ENCODE measurements at places on chromosomes 7 and 10.

- DNase-seq, result no peak
Measured at GRCh38 chr10:100738055-100738827, 7.1 kb upstream of the PAX2 start.

DNA sequence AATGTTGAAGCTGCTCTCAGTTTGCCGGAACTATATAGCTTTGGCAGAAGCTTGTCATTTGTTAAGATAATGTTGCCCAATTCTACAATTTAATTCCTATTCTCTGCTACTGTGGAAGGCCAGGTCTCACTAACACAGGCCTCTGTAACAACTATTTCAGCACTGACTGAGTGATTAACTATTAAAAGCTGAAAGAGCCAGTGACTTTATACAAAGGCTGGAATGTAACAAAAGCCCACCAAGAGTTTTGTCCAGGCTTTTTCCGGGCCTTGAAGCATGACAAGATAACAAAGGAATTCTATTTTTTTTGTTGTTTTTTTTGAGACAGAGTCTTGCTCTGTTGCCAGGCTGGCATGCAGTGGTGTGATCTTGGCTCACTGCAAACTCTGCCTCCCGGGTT, 795.6 kb downstream of the PHTF2 start:
- DNase-seq, result no peak

- no peak for DNase-seq
Measured at GRCh38 chr7:55326081-55326835, 38.9 kb upstream of the LANCL2 start.

DNA sequence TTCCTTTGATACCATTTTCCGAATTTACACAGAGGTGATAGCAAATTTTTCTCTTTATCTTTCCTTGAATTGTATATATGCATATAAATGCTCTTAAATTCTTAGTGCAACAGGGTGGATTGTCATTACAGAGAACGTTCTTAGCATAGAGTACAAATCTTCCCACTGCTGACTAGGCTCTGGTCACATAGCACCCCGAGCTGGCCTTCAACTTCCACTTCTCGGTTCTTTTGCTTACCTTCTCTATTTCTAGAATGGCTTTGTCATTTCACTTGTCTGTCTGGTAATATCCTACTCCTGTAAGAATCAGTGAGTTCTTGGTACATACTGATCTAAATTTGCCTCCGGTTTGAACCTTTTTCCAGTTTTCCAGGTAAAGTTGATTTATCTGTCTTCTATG, 13.4 kb downstream of the ADIRF start:
- peak; percentile 71 for DNase-seq

GRCh38 chr10:100245484-100246220, 16.3 kb upstream of the CHUK start:
- no peak for DNase-seq

DNA sequence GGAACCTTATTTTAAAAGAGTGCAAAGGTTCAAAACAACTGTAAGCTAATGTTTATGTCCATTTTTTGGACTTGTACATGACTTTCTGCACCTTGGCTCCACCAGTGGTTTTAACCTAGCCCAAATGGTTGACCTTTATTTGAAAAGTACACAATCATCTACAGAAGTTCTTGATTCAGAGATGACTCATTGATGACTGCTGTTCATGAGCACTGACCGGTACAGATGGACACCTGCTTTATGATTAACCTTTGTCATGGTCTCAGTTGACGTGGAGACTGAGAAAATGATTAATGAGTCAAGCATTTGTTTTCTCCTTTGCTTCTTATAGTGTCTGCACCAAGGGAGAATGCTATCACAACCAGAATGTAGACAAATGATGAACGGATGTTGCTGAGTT, 55.7 kb upstream of the PTER start:
- no peak for DNase-seq

- DNase-seq, result no peak
Measured at GRCh38 chr7:102193806-102194205, 92.9 kb upstream of the SH2B2 start.

DNA sequence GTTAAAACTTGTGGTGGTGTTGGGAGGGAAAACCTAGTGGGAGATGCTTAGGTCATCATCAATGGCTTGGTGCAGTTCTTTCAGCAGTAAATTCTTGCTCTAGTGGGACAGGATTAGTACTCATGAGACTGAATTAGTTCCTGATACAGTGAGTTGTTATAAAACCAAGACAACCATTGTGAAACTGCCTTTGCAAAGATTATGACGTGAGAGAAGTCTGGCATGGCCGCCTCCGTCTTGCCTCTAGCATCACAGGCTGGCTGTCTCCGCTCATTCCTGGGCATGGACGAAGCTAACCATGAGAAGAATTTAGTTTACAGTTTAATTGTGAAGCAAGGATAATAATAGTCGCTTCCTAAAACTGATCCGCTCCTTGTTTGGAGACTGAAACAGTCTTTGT, 186.4 kb downstream of the KIF20B start:
- peak; percentile 79 for DNase-seq

- DNase-seq, result no peak
Measured at GRCh38 chr7:157431951-157432540, 95.2 kb downstream of the DNAJB6 start.

DNA sequence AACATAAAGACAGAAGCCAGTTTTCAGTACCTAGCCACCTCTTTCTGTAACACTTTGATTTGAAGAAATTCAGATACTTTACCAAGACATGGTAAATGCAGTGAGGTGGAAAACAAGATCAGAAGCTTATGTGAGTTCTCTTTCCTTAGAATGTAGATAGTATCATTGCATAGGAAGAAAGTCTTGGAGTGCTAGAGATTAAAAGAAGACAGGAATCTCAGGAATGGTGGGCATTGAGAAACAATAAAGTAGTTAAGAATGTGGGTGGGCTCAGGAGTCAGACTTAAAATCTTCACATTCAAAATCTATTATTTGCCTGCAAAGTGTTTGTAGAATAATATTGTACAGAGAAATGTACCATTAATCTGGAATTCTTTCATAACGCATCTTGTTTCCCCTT, 58.9 kb downstream of the POLL start:
- no peak for DNase-seq

DNA sequence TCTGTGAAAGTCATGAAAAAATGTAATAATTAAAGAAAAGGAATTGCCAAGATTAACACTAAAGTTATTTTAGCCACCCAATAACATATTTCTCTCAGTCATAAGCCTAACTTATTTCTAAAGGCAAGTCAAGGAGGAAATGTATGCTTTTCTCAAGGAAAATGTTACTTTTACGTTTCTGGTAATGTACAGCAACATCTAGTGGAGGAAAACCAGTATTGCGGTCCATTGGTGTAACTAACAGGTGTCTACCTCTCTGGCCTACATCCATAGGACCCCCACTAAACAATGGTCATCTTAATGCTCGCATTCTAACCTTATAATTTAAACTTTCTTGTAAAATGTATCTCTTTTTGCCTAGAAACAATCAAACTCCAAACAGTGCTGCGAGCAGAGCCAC, 437.5 kb downstream of the KIF20B start:
- peak; percentile 33 for DNase-seq

GRCh38 chr7:149248777-149249176, 9.3 kb downstream of the ZNF212 start:
- DNase-seq, result no peak

DNA sequence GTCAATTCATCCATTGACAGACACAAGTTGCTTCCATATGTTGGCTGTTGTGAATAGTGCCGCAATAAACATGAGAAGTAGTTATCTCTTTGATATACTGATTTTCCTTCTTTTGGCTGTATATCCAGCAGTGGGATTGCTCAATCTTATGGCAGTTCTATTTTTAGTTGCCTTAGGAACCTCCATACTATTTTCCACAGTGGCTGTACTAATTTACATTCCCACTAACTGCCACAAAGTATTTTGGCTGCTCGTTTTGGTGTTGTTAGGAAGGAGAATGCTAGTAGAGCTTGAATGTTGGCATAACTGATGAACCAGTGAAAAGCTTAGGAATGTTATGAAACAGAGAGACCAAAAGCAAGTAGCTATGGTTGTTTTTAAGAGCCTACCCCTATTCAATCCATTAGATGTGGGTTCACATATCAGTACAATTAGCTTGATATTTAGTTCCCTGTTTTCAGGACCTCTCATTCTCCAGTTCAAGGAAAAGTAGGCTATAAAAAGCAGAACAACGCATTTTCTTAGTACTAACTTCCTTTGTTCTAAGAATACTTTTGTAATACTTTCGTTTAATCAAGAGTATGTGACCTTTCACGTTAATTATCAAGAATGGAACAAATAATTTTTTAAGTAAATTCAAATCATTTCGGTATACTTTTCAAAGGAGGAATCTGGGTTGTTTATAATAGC, 100.3 kb downstream of the FAS start:
- peak; percentile 73 for DNase-seq

GRCh38 chr10:77441353-77442166, 196.0 kb downstream of the KCNMA1 start:
- DNase-seq, result no peak

DNA sequence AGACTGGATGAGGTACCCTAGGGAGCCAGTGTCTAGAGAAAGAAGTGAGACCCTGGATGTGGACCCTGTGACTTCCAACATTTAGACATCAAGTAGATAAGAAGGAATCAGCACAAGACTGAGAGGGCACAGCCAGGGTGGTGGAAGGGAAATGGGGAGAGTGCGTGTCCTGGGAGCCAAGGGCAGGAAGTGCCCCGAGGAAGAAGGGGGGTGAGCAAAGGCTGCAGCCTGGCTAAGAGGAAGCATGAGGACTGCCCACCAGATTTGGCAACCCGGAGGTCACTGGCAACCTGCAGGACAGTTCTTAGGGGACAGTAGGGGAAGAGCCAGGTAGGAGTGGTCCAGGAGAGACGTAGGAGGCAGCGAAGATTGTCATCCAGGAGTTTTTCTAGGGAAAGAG, 14.8 kb downstream of the COL13A1 start:
- peak; percentile 85 for DNase-seq

DNA sequence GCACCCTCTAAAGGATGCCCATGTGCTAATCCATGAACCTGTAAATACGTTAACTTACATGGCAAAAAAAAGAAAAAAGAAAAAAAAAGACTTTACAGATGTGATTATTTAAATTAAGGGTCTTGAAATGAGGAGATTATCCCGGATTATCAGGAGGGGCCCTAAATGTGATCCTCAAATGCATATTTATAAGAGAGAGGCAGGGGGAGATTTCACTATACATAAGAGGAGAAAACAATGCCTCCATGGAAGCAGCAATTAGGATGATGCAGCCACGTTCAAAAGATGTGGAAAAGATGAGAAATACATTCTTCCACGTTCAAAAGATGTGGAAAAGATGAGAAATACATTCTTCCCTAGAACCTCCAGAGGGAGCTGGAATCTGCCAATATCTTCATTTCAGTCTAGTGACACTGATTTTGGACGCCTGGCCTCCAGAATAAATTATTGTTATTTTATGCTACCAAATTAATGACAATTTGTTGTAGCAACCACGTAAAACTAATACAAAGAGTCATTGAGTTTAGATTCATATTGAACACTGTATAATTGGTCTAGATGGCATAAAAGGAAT, 328.4 kb upstream of the GNAI1 start:
- DNase-seq, result no peak

DNA sequence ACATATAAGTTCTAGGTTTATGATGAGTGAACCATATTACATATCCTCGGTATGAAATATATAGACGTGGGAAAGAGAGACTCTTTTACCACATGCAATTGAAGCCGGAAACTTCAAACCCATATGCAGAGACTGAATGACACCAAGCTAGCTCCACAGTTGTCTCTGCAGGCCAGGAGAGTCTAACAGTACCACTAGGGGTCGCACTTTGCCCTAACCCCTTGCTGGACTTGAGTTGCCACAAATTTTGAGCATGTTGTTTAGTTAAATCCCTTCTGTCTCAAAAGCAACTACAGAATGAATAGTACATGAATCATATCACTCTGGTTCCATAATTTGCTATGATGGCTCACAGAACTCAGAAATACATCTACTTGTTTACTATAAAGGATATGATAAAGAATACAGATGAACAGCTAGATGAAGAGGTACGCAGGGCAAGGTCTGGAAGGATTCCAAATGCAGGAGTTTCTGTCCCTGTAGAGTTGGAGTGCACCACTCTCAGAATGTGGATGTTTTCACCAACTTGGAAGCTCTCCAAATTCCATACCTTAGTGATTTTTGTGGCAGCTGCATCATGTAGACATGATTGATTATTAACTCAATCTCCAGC, 112.4 kb upstream of the YAE1 start:
- DNase-seq, result peak; percentile 79

- no peak for DNase-seq
Measured at GRCh38 chr7:80781561-80781979, 137.3 kb downstream of the SEMA3C start.

DNA sequence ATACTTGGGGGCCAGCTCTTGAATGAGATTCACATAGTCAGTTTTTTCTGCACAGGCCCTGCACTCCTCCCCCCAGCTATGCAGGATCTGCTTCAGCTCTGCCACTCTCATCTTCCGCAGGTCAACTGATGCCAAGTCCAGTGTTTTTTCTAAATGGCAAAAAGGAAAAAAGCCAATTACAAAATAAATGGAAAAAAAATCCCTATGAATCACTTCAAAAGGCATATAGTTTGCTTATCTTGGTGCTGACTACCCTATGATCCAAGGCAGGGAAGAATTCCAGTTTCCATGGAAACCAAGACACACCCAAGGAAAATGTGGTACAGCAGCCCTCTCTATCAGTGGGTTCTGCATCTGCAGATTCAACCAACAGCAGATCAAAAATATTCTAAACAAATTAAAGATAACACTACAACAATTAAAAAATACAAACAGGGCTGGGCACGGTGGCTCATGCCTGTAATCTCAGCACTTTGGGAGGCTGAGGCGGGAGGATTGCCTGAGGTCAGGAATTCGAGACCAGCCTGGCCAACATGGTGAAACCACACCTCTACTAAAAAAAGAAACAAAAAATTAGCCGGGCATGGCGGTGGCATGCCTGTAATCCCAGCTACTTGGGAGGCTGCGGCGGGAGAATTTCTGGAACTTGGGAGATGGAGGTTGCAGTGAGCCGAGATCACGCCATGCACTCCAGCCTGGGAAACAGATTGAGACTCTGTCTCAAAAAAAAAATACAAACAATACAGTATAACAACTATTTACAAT, 17.6 kb downstream of the CDNF start:
- DNase-seq, result no peak

- no peak for DNase-seq
Measured at GRCh38 chr10:33791272-33791660, 456.8 kb upstream of the NRP1 start.

DNA sequence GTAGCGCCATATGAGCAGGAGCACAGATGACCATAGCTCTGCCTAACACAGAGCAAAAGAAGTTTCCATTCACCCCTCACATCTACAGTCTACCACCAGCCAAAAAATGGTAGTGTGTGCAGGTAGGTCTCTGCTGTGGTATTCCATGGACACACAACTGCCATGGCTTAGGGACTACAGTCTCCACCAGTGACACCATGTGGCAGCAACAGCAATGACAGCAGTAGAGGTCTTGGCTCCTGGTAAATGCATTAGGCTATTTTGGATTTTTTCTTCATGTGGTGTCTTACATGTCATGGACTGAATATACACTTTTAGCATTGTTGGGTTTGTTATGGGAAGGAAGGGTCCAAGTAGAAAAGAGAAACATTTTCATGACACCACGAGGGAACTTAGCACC, 70.1 kb upstream of the CABCOCO1 start:
- peak; percentile 12 for DNase-seq

GRCh38 chr7:74115326-74115725, 31.7 kb downstream of the LIMK1 start:
- DNase-seq, result no peak

- DNase-seq, result no peak
Measured at GRCh38 chr7:65968256-65969185, 13.5 kb downstream of the GUSB start.

Data from suppressor macrophage (primary cell).